ENCODE measurements at places on chromosomes 1 and 21. TPM values are rescaled to one million over a fixed set of nuclear protein-coding genes. Genes with fewer than 3 reads are reported as not detected.

DNA sequence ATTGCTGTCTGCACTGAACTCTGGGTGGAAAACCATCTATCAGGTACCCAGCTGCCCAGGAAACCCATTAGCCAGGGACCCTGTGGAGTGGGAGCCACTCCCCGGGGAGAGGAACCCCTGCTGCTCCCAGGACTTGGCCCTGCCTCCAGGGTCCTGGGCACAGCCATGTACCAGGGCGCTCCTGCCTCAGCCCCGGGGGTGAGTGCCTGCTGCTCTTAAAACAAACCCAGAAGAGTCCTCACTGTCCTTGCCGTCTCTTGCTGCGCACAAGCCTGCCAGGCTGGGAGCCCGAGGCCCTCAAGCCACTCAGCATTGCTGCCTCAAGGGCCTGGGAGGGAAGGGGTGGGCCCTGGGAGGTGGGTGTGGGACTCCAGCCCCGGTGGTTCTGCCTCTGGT, 3.4 kb upstream of the SLC25A34 start:
- no peak for DNase-seq

GRCh38 chr1:78645723-78646122, 3.9 kb upstream of the IFI44 start:
- DNase-seq, result no peak

OR2AK2 gene
- not detected for total RNA-seq

DNA sequence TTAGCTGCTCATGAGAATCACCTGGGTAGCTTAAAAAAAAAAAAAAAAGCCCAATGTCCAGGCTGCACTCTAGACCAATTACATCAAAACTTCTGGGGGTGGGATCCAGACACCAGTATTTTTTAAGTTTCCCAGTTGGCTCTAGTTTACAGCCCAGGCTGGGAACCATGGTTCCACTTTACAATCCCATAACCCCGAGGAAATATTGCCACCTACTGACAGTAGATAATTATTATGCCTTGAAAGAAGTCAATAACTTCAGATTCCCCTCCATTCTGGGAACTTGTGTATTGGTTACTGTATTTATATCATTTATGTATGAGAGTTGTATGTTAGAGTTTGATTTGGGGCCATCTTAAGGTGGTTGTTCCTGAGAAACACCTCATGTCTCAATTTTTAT, 100.2 kb downstream of the SPATA46 start:
- DNase-seq, result no peak

SH2D2A gene
- 0.88 TPM for total RNA-seq

ARHGEF19 gene
- 2.2 TPM for total RNA-seq

- no peak for DNase-seq
Observed at GRCh38 chr1:38257374-38257773, 210.8 kb upstream of the POU3F1 start.

NDC1 gene
- total RNA-seq, result 5.7 TPM

DNA sequence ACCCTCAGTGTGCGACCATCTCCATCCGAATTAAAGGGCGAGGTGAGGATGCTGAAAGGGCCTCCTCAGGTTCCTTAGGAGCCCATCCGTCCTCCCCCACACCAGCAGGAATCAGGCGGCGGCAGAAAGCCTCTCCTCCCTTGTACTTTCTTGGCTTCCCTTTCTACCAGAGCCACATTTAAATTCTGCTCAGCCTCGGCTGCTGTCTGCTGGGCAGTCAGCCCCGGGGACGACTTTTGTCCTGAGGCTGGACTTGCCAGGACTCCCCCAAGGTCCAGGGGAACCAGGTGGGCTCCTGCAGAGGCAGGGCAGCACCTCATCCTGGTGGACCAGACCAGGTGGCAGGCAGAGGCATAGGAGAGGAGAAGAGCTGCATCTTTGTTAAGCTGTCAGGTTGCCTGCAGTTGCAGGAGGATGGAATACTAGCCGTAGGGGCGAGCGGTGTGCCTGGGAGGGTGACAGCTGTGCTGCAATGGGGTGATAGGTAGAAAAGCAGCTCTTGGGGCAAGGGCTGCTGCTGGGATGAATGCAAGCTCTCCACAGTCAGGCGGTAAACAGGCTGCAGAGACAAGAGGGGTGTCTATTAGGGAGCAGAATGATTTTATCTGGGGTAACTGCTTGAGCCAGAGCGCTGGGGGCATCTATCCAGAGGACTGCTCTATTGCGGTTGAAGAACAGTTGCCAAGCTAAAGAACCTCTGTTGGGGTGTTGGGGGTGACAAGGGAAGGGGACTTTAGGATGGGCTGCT, 46.2 kb upstream of the WASF2 start:
- DNase-seq, result no peak

DNA sequence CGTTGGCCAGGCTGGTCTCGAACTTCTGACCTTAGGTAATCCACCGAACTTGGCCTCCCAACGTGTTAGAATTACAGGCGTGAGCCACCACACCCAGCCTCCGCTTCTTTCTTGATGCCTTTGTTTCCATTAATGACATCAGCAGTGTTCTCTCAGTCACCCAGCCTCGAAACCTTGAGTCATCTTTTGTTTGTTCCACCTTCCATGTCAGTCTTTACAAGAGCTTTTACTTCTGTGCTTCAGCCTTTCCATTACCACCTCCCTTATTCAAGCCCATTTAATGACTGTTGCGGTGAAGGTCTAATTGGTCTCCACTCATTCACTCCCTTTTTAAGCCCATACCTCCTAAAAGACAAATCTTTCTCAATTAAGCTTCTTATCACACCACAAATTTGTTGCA, 146.6 kb upstream of the ADGRL2 start:
- DNase-seq, result no peak

DNA sequence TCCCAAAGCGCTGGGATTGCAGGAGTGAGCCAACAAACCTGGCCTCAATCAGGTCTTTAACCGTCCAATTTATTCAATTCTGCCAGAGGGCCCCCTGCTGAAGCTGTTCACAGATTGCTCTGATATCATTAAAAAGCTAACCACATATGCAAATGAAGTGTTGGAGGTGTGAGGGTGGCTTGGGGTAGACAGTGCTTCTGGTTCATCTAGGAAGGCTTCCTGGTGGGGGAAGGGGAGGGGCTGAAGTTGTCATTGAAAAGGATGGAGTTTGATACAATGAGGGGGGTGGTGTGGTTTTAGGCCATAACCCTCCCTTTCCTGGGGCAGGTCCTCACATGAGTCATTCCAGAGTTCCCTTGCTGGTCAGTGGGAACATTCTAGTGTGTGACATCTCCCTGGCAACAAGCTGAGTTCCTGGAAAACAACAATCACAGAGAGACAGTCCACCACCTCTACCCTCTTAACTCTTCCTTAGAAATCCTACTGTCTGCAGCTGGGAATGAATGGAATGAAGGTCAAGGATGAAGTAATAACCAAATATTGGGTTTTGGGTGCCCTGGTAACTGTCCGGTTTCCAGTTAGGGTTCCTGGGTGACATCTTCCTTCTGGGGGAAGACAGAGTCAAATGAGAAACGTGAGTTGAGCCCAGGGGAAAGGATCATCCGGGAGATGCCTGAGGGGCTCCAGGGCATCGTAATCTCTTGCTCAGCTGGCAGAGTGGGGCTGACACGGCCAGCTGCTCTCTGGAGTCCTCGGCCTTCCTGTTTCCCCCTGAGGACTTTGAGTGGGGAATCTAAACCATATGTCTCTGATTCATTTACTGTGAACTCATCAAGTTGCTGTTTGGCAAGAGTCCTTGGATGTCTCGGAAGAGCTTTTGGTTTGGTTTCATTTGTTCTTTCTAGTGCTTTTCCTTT, 32.2 kb downstream of the BATF3 start:
- no peak for DNase-seq

- DNase-seq, result no peak
Observed at GRCh38 chr21:44092211-44092610, 15.0 kb upstream of the PWP2 start.

BARHL2 gene
- not detected for total RNA-seq

GRCh38 chr1:197614916-197615692, 160.2 kb downstream of the DENND1B start:
- DNase-seq, result no peak

DNA sequence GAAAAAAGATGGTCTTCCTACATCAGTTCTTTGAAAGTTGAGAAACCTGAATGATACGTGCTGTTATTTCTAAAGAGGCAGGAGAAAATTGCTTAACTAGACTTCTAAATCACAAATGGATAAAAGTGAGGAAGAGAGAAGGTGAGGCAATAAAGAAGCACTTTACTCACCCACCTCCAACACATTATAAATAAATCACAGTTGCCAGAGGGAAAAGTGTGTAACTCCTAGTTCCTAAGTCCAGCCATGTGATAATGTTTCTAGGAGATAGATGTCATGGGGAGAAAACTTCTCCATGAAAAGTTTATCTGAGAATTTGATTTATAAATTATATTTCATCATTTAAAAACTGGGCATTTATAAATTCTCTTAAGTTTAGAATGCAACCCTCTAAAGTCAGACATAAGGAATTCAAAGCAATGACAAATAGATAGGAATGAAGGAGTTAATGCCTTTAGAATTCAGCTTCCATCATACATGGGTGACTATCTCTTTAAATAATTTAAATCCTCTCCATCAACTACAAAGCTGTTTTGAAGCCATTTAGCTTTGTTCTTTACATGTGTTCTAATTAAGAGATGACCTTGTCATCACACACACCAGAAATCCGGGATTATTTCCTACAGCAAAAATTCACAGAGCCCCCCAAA, 60.0 kb downstream of the NRIP1 start:
- no peak for DNase-seq

DNA sequence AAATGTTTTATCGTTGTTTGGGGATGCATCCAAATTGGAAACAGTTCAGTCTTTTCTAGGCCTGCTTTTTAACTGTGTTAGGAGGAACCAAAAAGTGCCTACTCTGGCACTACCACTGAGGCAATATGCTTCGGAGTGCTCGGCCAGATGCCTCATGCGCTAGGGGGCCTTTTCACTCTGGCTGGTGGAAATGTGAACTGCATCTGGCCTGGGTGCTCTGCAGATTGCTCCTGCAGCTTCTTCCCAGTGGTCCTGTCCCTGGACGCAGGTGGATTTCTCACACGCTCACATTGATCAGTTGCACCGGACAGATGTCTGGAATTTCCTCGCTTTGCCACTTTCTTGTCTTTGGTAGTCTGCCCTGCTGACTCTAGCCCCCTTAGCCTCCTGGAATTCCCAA, 330.2 kb upstream of the FMN2 start:
- DNase-seq, result no peak

OR2W3 gene
- not detected for total RNA-seq

GJA5 gene
- 69.8 TPM for total RNA-seq

- no peak for DNase-seq
Observed at GRCh38 chr21:20618878-20619277, 379.3 kb upstream of the NCAM2 start.

DNA sequence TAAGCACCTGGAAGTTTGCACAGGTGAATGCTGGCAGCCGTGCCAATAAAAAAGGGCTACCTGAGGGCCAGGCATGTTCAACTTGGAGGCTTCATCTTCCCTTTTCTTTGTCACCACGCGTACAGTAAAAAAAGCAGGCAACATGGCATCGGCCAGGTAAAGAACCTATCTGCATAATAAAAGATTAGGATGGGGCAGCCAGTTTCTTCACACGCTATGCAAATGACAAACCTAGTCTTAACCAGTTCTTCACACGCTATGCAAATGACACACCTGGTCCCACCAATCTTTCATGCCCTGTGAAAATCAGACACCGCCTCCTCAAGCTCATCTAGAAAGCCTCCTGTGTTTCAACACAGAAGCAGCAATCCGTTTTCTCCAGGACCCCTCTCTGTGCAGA, 413.4 kb downstream of the HLX start:
- DNase-seq, result no peak

Data from left ventricle myocardium inferior (tissue), 1 donor.